Spleen (tissue), 13 donors: ENCODE measurements at places on chromosomes 13 and 19. TPM values are rescaled to one million over a fixed set of nuclear protein-coding genes. Genes with fewer than 3 reads are reported as not detected.

The PRSS57 gene
- polyA plus RNA-seq: 0.70 TPM

The PCDH9 gene
- polyA plus RNA-seq: 1.1 TPM

The ZNF491 gene
- polyA plus RNA-seq: 0.61 TPM

The ZNF729 gene
- not detected for polyA plus RNA-seq

The ELOF1 gene
- polyA plus RNA-seq: 77.1 TPM

The PSG11 gene
- polyA plus RNA-seq: not detected

The TMEM221 gene
- 0.03 TPM for polyA plus RNA-seq

The KLK12 gene
- polyA plus RNA-seq: not detected

The SLC25A41 gene
- 0.35 TPM for polyA plus RNA-seq

The KCNN4 gene
- 25.3 TPM for polyA plus RNA-seq

The SDHAF1 gene
- polyA plus RNA-seq: 35.6 TPM

The NLRP9 gene
- polyA plus RNA-seq: not detected

The ZNF844 gene
- polyA plus RNA-seq: 2.7 TPM

The CYP4F8 gene
- polyA plus RNA-seq: not detected

The KIR2DL3 gene
- 0.07 TPM for polyA plus RNA-seq

The IGFL3 gene
- not detected for polyA plus RNA-seq

The ZNF208 gene
- polyA plus RNA-seq: 1.0 TPM

The CNFN gene
- 16.8 TPM for polyA plus RNA-seq

The EPS8L1 gene
- polyA plus RNA-seq: 5.3 TPM

The LRRC8E gene
- polyA plus RNA-seq: 0.08 TPM

The IGFLR1 gene
- polyA plus RNA-seq: 62.9 TPM

The IGFL1 gene
- not detected for polyA plus RNA-seq

The SHISA7 gene
- polyA plus RNA-seq: not detected

The OR7A5 gene
- polyA plus RNA-seq: not detected

The NKPD1 gene
- 0.21 TPM for polyA plus RNA-seq

The LGALS7 gene
- polyA plus RNA-seq: 0.52 TPM

The NAPA gene
- 64.1 TPM for polyA plus RNA-seq

The PRR12 gene
- polyA plus RNA-seq: 3.7 TPM

The TEX101 gene
- not detected for polyA plus RNA-seq

The EFNB2 gene
- polyA plus RNA-seq: 6.8 TPM
